ENCODE measurements at places on chromosomes 7 and 10.

DNA sequence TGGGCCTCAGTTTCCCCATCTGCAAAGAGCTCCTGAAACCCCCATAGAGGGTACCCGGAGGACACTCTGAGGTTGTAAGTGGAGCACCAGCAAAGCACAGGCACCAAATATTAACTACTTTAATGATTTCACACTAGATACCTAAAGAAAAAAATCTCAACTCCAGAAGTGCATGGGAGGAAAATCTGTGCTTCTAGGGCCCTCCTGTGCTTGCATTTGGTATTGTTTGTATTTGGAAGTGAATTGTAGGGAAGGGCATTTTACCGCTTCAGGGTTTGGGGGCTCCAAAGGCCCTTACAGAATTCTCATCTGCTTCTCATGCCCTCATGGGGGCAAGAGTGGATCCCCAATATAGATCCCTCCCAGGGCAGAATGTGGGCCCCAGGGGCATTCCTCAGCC, 22.4 kb upstream of the DRGX start:
- no peak for DNase-seq

DNA sequence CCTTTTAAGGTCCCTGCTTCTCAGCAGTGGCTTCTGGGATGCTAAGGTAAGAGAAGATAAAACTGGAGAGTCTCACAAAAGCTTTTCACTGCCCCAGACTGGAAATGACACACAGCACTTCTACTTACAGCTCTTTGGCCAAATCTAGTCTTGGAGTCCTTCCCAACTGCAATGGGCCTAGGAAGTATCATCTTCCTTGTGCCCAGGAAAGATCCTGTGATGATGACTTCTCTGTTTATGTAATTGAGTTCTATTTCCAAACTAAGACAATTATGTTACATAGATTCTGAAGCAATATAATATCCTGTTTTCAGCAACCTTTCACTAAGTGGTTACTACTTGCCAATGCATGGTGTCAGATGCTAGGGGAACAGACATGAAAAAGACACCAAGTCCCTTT, 234.1 kb downstream of the PTEN start:
- no peak for DNase-seq

- DNase-seq = no peak
These were observed 65.4 kb downstream of the GRID1 start for GRCh38 chr10:86300931-86301830.

- no peak for DNase-seq
These were observed 181.7 kb upstream of the RHOBTB1 start for GRCh38 chr10:61125560-61126170.
